ENCODE measurements at places on chromosomes 4 and X.

DNA sequence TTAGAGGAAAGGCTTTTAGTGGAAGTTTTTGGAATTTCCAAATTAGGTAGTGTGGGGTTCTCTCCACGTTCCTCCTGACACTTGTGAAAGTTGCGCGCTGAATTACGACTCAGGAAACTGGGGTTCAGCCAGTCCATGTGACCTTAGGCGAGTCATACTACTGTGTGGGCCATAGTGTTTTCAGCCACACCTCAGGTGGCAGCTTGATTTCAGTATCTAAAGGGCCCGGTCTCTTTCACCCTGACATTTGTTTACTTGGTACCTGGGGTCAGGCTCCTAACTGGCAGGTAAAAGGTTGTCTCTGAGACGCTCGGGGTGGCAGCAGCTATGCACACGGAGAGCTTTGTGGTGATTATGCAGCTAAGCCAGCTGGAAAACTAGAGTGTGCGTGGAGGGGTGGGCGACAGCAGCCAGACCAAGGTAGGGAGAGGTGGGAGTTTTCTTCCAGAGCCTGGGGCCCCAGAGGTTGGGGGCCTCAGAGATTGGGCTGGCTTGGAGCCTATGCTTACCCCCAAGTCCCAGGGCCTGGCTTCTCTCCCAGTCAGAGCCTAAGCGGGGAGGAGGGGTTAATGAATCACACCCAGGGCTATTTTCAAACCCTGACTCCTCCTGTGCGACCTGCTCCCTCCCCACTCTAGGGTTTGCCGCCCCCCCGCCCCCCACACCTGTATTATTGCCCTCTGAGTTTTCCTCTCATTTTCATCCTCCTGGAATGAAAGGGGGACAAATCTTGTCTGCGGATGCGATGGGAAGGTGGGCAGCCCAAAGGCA, 47.2 kb downstream of the STARD8 start:
- DNase-seq = no peak

GRCh38 chr4:163679189-163679588, 184.7 kb downstream of the TMA16 start:
- DNase-seq = no peak

DNA sequence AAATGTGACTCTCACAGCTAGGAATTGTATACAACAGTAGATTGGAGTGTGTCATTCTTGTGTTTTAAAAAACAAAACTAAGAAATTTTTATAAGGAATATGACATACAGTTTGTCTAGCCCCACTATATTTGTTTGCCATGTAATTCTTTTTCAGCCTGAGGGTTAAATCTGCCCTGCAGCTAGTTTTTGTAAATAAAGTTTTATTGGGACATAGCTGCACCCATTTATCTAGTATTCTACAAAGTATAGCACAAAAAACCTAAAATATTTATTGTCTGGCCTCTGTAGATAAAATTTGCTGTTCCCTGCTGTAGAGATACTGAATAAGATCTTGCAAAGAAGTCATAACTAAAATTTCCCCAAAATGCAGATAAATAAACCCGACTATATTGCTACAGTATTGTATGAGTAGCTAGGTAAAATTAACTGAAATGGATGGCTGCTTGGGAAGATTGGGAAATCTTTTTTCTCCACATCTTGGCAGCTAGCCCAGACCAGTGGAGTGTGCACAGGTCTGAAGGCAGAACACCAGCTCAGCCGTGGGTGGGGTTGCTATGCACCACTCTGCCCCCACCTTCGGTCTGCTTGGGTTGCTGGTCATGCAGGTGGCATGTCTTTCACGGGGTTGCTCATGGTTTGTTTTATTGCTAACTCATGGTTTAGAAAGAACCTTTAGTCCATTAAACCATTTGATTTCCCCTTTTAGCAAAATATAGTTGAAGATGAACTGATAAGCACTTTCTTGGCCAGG, 127.9 kb downstream of the KLHL8 start:
- no peak for DNase-seq

- no peak for DNase-seq
Measured at GRCh38 chrX:13550346-13550745, 19.1 kb upstream of the EGFL6 start.

DNA sequence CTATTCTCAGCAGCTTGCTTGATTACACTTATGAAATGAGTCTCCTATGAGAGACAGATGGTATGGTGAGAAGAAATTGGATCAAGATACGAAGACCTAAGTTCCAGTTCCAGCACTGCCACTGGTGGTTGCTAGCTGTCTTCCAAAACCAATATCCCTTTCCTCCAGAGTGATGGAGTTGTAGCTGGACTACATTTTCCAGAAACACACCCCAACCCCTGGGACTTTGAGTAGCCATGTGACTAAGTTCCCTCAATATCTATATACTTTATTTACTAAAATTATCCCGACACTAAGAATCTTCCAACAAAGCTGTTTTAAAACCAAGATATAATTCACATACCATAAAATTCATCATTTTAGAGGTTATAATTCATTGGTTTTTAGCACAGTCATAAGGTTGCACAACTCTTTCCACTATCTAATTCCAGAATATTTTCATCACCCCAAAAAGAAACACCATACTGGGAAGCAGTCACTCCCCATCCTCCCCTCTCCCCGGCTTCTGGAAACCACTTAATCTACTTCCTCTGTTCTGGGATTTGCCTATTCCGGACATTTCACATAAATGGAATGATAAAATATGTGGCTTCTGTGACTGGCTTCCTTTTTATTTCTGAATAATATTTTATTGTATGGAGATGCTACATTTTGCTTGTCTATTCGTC, 118.0 kb downstream of the MANBA start:
- DNase-seq = no peak

DNA sequence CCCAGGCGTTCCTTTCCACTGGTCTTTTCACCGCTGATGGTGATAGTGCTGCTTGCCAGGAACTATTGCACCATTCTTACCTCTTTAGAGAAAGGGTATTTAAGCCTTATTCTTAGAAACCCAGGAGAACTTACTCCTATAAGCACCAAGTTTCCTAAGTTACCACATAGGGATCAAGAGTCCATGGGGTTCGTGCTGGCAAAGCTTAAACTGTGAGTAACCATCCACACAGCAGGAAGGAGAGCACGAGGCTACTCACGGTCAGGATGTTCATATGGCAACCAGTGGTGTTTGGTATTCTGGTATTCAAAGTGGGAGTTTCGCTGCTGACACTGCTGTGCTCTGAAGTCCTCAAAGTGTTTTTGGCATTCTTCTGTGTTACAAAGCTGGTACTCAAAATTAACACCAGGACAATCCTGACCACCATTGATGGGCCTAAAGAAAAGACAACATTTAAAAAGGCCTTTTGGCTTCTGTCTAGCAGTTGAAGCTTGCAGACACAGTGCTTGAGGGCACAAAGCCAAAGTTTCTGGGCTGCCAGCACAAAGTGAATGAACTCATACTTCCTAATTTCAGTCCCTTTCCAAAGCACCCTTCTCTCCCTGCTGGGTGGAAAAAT, 256.9 kb downstream of the ADAMTS3 start:
- no peak for DNase-seq
